Left lung (tissue), 14 donors: ENCODE measurements at places on chromosomes 7 and 10. TPM values are rescaled to one million over a fixed set of nuclear protein-coding genes. Genes with fewer than 3 reads are reported as not detected.

DNA sequence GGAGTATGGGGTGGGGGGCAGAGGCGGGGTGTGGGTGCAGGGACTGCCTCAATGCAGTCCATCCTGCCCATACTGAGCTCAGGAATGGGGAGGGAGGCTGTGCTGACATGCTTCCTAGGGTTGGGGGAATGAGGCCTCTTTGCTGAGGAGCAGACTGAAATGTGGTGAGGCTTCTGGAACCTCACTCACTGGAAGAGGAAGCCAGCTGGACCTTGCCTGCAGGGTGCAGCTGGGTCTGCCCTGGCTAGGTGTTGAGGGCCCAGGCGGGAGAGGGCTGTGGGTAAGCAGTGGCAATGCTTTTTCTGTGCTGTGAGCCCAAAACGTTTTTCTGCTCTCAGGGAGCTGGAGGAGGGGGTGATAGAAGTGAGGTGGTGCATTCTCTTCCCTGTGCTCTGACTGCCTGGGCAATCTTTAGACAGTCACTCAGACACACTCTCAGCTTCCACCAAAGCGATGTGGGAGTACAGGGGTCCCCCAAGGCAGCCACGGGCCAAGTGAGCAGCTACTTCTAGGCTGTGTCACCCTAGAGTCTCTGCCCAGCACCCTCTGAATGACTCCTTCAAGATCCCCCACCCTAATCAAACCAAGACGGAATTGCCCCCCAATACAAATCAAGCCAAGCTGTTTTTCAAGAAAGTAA lies 41.1 kb upstream of the BMPR1A start:
- no peaks in the 10 kb centered on the region for H3K36me3 ChIP-seq
- H3K27ac ChIP-seq: no peak overlapping the region
- no peak overlapping the region for H3K4me3 ChIP-seq

STAG3 gene
- total RNA-seq: 0.96 TPM

DNA sequence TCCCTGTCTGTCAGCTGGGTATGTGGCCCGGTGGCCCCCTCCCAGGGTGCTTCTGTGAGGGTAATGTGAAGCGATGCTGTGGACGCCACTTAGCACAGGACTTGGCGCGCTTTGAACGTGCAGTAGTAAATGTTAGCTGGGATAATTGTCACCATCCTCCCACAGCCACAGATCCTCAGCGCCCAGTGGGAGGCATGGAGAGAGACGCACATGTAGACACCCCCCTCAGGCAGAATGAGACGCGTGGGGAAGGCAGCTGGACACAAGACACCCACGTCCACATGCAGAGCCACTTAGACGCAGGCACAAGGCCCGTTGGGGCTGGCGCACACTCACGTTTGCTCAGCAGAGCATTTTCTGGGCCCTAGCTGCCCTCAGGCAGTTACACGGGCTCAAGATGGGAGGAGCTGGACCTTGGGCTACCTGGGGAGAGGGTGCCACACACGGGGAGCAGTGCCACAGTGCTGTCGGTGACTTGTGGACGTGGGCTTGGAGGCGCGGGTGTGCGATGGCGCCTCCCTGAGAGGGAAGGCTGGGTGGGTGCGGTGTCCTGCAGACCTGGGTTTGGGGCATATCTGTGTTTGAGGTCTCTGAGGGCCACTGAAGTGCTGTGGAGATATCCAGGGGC lies 26.4 kb downstream of the ADCYAP1R1 start:
- H3K27ac ChIP-seq: no peak overlapping the region
- DNase-seq: no peak
- H3K4me1 ChIP-seq: peaks cover 11% of the 10 kb centered on the region
- no peak overlapping the region for H3K4me3 ChIP-seq

GRCh38 chr7:86844608-86845007 lies 200.9 kb downstream of the GRM3 start:
- no peaks in the 10 kb centered on the region for H3K27me3 ChIP-seq
- no peak for DNase-seq
- H3K4me1 ChIP-seq: peaks cover 5% of the 10 kb centered on the region
- H3K4me3 ChIP-seq: no peak overlapping the region

DNA sequence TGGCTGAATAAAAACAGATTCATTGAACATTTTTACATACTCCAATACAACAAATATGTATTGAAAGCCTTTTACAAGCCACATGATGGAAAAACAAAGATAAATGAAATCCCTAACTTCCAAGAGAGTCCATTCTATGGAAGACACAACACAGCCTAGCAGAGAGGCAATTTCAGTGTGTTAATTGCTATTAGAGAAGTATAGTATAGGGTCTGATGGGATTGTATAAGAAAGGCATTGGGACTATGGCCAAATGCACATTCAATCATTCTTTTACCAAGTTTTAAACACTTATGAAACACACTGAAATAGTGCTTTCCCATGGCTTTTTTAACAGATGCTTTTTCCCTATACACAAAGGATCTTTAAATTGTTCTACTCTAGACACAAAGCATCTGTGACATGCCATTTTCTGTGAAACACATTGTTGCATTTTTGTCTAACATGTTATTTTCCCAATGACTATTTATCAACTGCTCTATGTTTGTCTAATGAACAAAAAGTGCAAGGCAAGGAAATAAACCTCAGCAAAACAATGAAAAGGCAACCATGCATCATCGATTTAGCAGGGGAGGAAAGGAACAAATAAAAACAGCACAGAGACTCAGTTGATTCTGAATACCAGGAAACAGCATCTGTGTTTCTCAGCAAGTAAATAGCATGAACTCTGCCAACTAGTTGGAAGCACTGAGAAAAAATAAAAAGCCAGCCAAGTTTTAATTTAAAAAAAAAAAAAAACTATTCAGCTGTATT lies 42.4 kb upstream of the PHYHIPL start:
- no peaks in the 10 kb centered on the region for H3K4me1 ChIP-seq
- H3K4me3 ChIP-seq: no peak overlapping the region
- no peaks in the 10 kb centered on the region for H3K36me3 ChIP-seq

DNA sequence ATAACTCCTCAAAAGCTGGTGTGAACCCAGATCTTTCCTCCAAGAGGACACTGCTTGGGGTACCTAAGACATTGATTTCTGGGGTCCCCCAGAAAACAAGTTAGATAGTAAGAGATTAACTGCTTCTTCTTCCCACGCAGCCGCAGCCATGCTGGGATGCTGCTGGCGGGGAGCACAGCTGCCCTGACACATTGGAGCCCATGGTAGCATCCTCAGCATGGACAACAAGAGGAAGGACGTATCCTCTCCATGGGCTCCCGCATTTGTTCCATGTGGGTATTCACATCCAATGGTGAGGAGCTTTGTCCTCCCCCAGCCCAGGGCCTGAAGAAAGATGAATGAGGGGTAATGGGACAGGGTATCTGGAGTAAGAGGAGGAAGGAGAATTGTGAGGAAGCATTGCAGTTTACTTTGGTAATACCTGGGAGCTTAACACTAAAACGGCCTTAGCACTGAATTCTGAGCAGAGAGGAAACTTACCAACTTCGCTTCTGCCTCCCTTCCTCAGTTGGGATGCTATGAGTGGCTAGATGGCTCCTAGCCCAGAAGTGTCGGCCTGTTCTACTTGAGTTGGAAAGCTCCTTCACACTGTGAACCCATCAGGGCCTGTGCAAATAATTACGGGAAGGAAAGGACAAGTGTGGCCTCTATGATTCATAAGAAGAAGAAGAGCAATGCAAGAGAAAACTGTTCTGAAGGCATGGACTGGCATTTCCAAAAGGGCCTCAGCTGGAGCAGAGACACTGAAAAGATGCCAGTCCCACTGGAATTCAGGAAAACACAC lies 43.9 kb downstream of the C10orf120 start:
- H3K4me3 ChIP-seq: no peak overlapping the region
- H3K36me3 ChIP-seq: no peaks in the 10 kb centered on the region
- H3K27me3 ChIP-seq: no peaks in the 10 kb centered on the region
- DNase-seq: no peak

ACSL5 gene
- total RNA-seq: 82.5 TPM

- DNase-seq: no peak
- H3K4me1 ChIP-seq: no peaks in the 10 kb centered on the region
- no peaks in the 10 kb centered on the region for H3K27me3 ChIP-seq
- no peak overlapping the region for H3K27ac ChIP-seq
- H3K36me3 ChIP-seq: no peaks in the 10 kb centered on the region
Observed at GRCh38 chr7:103964269-103964668, 25.2 kb downstream of the RELN start.

GNGT1 gene
- not detected for total RNA-seq
